T-helper 22 cell (primary cell): ENCODE measurements at places on chromosomes 6 and 20.

GRCh38 chr6:137767911-137768690, 99.0 kb upstream of the TNFAIP3 start:
- no peak for DNase-seq

DNA sequence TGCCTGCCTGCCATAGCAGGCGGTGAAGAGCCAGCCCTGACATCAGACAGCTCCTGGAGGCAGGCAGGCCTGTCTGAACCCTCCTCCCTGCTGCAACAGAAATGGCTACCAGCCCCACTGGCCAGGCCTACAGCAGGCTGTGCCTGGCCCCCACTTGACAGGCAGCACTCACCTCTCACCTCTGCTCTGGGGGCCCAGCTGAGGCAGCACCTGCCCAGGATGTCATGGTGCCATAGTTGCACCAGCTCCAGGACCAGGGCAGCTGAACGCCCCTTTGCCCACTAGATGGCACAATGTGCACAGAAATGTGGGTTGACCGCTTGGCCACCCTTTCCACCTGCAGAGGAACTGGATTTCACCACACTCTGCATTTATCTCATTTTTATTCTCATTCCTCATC, 30.6 kb downstream of the MRPL14 start:
- DNase-seq, result peak; percentile 43

DNA sequence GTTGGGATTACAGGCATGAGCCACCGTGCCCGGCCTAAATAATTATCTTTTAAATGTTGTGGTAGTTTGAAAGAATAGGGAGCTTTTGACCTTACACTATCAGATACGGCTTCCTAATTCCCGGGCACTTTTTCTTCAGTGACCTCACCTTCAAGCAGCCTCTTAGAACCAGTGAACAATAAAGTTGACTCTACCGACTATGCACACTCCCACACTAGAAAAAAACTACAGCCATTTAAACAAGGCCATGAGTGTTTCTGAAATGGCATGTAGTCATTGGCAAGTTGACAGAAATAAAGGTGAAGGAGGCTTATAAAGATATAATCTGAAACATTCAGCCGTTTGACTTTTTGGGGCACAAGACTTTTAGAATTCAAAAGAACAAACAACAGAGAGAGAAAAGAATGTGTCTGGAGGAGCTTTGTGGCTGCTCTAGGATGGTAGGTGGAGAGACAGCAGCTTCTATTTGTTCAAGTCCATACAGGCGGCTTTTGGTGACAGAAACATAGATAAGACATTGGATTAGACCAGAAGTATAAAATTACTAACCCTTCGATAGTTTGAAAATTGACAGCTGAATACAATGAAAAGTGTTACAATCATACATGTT, 75.2 kb downstream of the GJA1 start:
- no peak for DNase-seq

- no peak for DNase-seq
Observed at GRCh38 chr6:116145803-116146675, 20.1 kb upstream of the COL10A1 start.
